ENCODE measurements at places on chromosomes 12 and 14.

DNA sequence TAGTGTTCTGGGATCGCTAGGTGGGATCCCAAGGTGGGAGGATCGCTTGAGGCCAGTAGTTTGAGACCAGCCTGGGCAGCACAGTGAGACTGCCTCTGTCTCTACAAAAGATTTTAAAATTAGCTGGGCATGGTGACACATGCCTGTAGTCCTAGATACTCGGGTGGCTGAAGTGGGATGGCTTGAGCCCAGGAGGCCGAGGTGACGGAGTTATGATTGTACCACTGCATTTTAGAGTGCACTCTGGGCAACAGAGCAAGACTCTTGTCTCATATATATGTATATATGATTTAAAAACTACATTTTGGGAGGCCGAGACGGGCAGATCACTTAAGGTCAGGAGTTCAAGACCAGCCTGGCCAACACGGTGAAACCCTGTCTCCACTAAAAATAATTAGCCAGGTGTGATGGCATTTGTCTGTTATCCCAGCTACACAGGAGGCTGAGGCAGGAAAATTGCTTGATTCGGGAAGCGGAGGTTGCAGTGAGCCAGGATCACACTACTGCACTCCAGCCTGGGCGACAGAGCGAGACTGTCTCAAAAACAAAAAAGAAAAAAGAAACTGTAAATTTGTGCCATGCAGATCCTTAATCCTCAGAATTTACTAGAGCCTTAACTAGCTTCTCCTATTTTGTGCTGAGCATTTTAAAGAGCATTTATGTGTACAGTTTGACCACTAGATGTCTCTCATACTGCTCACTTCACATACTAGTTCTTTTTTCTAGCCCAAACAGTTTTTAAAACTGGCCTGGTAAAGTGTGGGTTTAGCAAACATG, 114.8 kb downstream of the MON2 start:
- peak; percentile 23 for DNase-seq

DNA sequence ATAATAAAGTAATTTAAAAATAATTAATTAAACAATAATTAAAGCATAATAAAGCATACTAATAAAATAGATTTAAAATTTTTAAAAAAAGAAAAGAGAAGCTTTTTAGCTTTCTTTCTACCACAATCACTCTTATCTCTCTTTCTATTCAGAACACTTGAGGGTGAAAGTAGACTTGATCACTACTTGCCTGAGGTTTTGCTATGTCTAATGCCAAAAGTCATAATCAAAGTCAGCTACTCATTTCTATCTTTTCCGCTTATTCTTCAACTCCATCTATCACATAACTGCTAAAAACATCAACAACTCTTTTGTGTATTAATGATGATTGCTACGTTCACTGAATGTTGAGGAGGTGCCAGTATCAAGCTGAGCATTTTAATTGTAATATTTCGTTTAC, 202.0 kb upstream of the KRR1 start:
- DNase-seq = no peak

- peak; percentile 54 for DNase-seq
These were observed 839 bp downstream of the GSG1 start for GRCh38 chr12:13102461-13103195.

- DNase-seq = no peak
These were observed 181.6 kb upstream of the C14orf180 start for GRCh38 chr14:104397956-104398355.

GRCh38 chr14:49882826-49883694, 9.8 kb upstream of the ARF6 start:
- DNase-seq = peak; percentile 46
